ENCODE measurements at places on chromosomes 5 and 9. TPM values are rescaled to one million over a fixed set of nuclear protein-coding genes. Genes with fewer than 3 reads are reported as not detected.

HACD4 gene
- 9.1 TPM for total RNA-seq

LCN2 gene
- not detected for total RNA-seq

HAPLN1 gene
- 0.37 TPM for total RNA-seq

GIN1 gene
- total RNA-seq, result 7.9 TPM

PCDHB8 gene
- total RNA-seq, result 0.11 TPM

DAPK1 gene
- total RNA-seq, result 0.37 TPM

PCDHA9 gene
- 0.11 TPM for total RNA-seq

SLC25A2 gene
- 0.50 TPM for total RNA-seq

IFNA4 gene
- not detected for total RNA-seq

CNTNAP3 gene
- total RNA-seq, result 0.87 TPM

PCDHB15 gene
- total RNA-seq, result 0.37 TPM

PTGDS gene
- 40.7 TPM for total RNA-seq

MAT2B gene
- total RNA-seq, result 94.5 TPM

GAS1 gene
- 40.2 TPM for total RNA-seq

CTNND2 gene
- not detected for total RNA-seq

ADAMTSL2 gene
- not detected for total RNA-seq

PCDHGA1 gene
- total RNA-seq, result 0.62 TPM

SLC6A18 gene
- not detected for total RNA-seq

SEMA5A gene
- total RNA-seq, result 16.0 TPM

PALM2AKAP2 gene
- 20.4 TPM for total RNA-seq

MCTP1 gene
- total RNA-seq, result 36.5 TPM

PAEP gene
- total RNA-seq, result not detected

CORO2A gene
- 0.44 TPM for total RNA-seq

PHYKPL gene
- total RNA-seq, result 33.0 TPM

PKN3 gene
- 4.0 TPM for total RNA-seq

IL3 gene
- total RNA-seq, result not detected

TRPM6 gene
- total RNA-seq, result under 0.01 TPM

CAMK2A gene
- 1.8 TPM for total RNA-seq

SOHLH1 gene
- total RNA-seq, result not detected

INSL4 gene
- total RNA-seq, result not detected

ARHGAP26 gene
- 13.6 TPM for total RNA-seq

TRIM36 gene
- 2.4 TPM for total RNA-seq

NPM1 gene
- 2,181 TPM for total RNA-seq

PCDHB16 gene
- total RNA-seq, result 0.33 TPM

TMC1 gene
- 2.1 TPM for total RNA-seq

PGGT1B gene
- total RNA-seq, result 19.9 TPM

CYLC2 gene
- total RNA-seq, result not detected

RXRA gene
- total RNA-seq, result 15.4 TPM

SMIM33 gene
- not detected for total RNA-seq

ZFR gene
- 76.6 TPM for total RNA-seq

SLC34A1 gene
- not detected for total RNA-seq
